ENCODE measurements at places on chromosomes 7 and 10.

GRCh38 chr10:51439645-51440044, 259.8 kb downstream of the CSTF2T start:
- no peak for DNase-seq

GRCh38 chr10:49053998-49054692, 61.2 kb downstream of the VSTM4 start:
- DNase-seq, result no peak

DNA sequence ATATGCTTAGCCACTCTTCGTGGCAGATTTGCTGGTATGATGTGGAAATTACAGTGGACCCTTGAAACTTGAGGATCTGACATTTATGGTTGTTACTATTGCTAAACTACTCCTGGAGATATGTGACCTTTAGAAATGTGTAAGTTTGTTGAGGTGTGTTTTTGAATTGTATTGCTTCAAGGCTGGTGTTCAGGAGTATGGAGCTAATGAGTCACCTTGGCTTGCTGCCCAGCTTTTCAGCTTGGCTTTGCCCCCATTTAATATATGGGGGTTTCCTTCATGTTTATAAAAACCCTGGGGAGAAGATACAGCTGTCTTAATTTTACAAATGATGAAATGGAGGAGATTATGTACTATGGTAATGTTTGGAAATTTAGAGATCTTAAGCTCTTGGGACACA, 11.6 kb downstream of the HBP1 start:
- DNase-seq, result no peak

DNA sequence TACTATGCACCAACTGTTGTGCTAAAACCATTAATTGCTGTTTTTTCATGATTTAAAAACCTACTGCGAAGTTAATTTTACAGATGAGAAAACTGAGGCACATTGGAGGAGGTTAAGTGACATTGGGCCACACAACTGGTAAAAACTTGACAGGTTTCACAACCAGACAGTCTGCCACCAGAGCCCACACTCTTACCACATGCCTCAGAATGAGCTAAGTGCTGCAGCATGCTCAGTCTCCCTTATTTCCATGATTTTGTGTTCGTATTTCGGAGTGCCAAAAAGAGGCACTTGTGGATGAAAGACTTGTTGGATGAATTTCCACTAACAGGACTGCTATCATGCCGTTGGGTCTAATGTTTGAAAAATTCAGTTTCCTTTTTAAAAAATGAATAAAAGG, 77.4 kb downstream of the PCLO start:
- DNase-seq, result no peak

DNA sequence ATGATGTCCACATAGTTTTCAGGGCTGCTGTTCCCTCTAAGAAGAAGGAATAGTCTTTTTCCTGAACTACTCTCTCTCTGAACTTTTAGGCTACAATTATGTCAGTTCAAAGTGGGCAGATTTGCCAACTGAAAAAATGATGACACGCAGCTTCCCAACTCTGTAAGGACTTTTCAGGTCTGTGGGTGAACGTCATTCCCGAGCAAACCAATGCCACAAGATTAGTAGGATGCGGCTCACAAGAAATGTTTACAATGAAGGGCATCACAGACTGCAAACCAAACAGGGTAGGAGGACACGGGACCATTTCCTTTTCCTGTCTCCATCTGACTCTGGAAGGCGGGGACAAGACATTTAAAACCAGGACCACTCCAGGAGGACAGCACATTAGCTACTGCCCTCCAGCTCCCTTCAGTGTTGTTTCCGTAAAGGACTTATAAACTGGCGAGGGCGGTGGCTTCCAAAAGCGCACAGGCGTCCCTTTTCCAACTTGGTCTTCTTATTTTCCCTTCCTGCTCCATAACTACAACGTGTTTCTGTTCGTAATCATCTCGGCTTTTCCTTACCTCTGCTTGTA, 539 bp upstream of the MKLN1 start:
- DNase-seq, result no peak

GRCh38 chr7:133331861-133332260, 79.0 kb downstream of the EXOC4 start:
- DNase-seq, result no peak

DNA sequence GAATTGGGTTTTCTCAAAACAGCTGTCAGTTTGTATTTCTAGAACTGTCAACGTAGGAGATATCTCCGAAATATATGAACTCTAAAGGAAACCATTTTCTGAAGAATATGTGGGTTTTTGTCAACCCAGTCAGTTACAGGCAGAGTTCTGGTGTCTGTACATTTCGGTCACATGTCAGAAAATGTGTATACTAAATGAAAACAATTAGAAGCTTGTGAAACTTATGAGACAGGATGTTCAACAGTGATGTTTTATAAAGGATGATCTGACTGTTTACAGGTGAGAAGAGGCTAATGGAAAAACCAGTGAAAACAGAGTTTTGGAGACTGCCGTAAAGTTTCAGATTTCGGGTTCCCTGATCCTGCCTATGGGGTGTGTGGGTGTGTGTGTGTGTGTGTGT, 6.2 kb downstream of the JAZF1 start:
- no peak for DNase-seq

- no peak for DNase-seq
Measured at GRCh38 chr7:32921896-32922295, 30.3 kb upstream of the KBTBD2 start.

DNA sequence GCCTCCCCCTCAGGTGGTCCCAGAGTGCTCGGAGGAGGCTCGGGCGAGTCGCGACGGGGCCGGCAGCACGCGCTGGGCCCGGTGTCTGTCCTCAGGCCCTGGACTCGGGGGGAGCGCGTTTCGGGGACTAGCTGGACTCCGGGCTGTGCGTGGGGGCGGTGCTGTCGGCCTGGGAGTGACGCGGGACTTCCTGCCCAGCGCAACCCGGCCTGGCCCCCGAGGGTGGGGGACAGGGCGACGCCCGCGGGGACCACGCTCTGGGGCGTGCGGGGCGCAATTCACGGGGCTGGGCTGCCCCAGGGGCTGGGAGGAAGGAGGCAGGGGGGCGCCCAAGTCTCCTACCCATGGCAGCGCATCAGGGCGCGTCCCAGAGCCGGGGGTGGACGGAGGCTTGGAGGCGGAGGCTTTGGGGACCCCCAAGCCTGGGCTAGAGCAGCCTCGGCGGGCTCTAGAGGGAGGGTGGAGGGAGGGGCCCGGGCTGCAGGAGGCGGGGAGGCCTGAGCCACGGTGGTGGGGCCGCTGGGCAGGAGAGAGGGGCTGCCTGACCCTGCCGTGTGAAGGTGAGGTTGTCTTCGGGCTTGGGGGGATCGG, 2.3 kb upstream of the VENTX start:
- no peak for DNase-seq

GRCh38 chr10:119469325-119469707, 73.2 kb downstream of the RGS10 start:
- DNase-seq, result no peak

GRCh38 chr10:7618461-7618860, 48.3 kb downstream of the ITIH5 start:
- DNase-seq, result no peak

GRCh38 chr10:119221666-119222065, 14.3 kb downstream of the GRK5 start:
- DNase-seq, result no peak

GRCh38 chr10:62189131-62189530, 79.5 kb downstream of the RTKN2 start:
- DNase-seq, result no peak

- no peak for DNase-seq
Measured at GRCh38 chr10:49280001-49280408, 19.0 kb upstream of the C10orf71 start.

GRCh38 chr10:106751091-106751490, 413.4 kb downstream of the SORCS1 start:
- no peak for DNase-seq

DNA sequence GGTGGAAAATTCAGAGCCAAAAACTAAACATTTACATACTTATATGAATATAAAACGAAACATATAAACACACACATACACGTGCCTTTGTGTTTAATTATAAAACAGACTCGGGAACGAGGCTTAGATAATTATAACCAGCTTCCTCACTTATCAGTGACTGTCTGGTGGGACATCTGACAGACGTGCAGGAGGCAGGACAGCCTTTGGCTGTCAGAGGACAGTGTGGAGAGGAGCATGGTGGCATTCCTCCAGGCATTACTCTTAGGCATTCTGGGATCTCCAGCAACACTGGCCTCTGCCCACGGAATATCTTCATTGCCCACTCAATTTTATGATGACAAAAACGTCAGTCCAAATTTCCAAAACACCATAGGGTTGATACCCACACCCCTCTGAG, 262.2 kb upstream of the NFE2L3 start:
- no peak for DNase-seq

- no peak for DNase-seq
Measured at GRCh38 chr10:1170867-1171180, 114.6 kb downstream of the WDR37 start.

GRCh38 chr10:79976999-79977398, 28.1 kb upstream of the SFTPD start:
- no peak for DNase-seq

DNA sequence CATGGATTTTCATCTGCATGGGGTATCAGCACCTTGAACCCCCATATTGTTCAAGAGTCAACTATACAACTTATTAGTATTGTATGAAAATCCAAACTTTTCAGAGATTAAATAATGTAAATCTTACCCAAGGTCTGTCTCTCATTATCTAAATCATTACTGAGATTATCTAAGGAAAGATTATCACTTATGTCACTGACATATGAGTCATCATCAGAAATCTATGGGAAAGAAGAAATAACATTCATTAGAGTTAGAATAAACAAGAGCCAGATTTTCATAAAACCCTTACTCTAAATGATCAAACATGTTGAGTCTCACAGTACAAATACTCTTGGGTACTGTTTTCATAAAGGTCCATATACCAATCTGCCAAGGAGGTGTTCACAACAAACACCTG, 83.3 kb upstream of the GSDME start:
- DNase-seq, result no peak

- DNase-seq, result no peak
Measured at GRCh38 chr7:157799076-157799685, 462.4 kb downstream of the DNAJB6 start.

DNA sequence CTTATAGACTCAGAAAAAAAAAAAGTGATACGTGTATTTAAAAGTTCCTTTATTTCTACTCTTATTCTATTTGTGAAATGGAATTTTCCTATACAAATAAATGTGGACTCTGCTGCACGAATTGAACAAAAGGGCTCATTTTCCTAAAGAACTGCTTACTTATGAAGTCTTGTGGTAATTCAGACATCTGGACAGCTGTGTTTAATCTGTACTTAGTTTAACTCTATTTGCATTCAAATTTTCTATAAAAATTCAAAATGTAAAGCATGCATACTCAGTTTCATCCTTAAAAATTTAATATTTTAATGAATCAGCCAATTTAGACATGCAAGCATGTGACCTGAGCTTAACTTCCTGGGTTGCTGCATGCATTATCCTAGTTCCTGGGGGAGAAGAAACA, 118.0 kb upstream of the PCLO start:
- DNase-seq, result no peak

DNA sequence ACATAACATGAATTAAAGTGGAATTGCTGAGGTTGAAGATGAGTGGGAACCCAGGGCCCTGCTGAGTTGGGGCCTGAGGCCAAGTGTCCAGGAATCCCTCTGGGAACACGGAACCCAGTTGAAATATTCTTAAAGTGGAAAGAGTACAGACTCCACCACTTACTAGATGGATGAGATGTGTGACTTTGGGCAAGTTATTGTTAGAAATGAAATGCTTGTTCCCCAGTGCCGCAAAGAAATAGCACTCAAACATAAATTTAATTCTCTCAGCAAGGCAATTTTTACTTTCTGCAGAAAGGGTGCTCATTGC, 54.5 kb downstream of the CCNY start:
- no peak for DNase-seq
